T1000 (cell line): ENCODE measurements at places on chromosomes 2 and 18.

- DNase-seq = no peak
Observed at GRCh38 chr2:218256612-218257350, 4.0 kb upstream of the GPBAR1 start.

- no peak for DNase-seq
Observed at GRCh38 chr18:36532394-36532793, 234.9 kb downstream of the FHOD3 start.

DNA sequence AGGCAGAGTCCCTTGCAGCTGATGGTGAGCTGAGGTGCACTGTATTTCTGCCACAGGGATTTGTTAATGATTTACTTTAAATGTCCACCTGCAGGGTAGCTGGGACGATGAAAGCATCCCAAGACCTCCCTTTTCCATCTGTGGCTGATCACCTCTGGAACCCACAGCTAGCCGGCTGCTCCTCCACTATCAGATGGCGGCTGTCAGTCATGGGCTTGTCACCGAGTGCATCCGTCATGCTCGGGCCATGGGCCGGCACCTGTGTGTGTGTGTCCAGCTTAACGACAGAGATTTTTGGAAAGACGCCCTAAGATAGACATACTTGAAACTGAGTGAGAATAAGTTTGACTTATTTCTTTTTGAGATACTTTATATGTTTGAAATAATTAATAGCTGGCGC, 235.2 kb downstream of the FAM210A start:
- no peak for DNase-seq

- DNase-seq = no peak
Observed at GRCh38 chr18:76816127-76816526, 6.2 kb upstream of the ZNF236 start.

DNA sequence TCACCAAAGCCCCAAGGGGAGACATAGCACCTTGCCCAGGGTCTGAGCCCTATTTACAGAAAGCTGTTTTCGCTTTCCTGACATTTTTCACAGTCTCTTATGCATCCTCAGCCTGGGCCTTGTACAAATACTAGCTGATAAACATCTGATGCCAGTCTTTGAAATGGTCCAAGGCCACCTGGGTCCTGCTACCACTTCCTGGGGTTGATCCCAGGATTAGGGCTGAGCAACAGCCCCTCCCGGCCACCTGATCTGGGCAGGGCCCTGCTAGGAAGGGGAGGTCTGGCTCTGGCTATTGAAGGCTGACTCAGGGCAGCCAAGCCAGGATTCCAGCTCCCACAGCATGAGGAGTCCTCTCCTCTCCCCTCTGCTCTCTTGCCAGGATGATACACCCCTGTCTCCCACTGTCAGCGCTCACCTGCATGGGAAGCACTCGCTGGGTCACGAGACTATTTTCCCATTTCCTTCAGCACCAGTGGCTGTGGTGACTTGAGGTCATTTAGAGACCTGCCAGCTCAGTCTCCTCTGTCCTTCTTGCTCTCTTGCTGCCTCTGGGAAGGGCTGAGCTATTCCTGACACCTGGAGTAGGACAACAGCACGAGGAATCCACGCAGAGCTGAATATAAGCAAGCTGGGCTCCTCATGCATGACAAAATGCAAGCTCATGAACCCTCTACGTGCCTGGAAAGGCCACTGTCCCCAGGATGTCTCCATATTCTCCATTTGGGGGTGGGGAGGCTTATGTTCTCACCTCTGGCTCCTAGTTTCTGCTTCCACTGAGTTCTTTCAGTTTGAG, 53.0 kb upstream of the LGALSL start:
- no peak for DNase-seq

DNA sequence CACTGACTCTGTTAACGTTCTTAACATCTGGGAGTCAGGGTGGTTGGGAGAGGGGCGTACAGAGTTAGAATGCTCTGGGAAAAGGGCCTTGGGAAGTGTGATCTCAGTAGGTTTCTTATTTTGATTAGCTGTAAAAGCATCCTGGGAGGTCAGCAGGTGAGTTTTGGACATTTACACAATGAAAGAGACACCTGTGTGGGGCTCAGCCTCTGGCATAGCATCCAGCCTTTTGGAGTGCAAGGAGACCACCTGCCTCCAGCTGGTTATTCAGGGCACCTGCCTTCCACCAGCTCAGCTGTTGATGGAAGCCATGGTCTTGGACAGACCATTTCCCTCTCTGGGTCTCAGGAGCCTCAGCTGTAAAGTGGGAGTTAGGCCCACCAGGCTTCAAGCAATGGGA, 49.7 kb downstream of the ACAA2 start:
- DNase-seq = no peak

DNA sequence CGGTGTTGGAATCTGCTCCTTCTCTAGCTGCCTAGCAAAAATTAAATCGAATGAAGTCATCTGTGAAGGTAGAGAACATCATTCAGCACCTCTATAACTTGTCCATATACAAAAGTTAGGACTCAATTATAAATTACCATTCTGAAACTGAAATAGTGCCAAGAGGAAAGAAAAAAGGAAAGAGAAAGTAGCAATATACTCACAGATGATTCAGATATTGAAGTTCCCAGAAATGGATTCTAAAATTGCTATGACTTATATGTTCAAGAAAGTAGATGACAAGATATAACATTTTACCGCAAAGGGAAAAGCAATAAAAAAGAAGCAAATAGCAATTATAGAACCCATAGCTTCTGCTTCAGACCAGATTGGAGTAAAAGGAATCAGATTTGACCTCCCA, 333.6 kb upstream of the GYPC start:
- DNase-seq = no peak

- no peak for DNase-seq
Observed at GRCh38 chr2:155020246-155020645, 321.8 kb downstream of the KCNJ3 start.

DNA sequence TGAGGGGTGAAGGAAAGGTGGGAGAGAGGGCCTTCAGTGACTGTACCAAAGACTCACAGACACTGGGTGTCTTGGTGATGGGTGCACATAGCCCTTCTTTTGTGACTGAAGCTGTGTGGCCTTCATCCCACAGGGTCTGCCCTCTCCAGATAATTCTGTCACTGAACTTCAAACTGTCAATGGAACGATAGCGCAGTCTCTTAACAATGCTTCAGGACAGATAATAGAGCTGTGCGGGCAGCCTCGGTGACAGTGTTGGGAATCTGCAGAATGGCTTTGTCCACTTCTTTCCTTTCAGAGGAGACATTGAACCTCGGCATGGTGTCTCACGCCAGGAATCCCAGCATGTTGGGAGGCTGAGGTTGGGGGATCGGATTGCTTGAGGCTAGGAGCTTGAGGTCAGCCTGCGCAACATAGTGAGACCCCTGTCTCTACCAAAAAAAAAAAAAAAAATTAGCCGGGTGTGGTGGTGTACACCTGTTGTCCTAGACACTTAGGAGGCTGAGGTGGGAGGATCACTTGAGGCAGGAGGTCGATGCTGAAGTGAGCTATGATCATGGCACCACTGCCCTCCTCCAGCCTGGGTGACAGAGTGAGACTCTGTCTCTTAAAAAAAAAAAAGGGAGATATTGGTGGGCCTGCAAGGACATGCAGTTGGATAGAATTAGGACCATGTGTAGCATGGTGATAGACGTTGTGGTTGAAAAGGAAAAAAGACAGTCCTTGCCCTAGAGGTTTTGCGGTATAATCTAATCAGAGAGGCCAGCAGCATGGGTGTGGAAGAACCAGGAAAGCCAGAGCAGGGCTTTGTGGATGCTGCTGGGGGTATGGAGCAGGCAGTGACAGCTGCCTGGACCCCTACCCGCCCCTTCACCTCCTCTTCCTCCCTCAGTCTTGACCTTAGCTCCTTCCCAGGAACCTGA, 91.4 kb downstream of the LDLRAD4 start:
- no peak for DNase-seq

GRCh38 chr2:164655750-164656149, 34.5 kb upstream of the GRB14 start:
- no peak for DNase-seq

DNA sequence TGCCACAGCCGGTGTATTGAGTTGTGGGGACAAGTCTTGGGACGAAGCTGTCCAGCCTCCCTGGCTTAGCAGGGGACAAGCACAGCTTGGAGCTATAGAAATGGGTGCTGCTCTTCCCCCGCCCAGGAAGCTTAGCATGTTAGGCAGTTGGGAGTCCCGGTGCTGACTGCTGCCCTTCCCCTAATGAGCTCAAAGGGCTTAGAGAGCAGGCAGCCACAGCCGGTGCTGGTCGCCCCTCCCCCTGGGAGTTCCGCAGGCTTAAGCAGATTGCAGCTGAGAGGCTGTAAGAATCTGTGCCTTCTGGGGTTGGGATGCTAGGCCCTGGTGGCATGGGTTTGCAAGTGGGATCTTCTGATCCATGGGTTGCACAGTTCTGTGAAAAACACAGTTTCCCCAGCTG, 237.3 kb downstream of the DCDC2C start:
- DNase-seq = no peak

DNA sequence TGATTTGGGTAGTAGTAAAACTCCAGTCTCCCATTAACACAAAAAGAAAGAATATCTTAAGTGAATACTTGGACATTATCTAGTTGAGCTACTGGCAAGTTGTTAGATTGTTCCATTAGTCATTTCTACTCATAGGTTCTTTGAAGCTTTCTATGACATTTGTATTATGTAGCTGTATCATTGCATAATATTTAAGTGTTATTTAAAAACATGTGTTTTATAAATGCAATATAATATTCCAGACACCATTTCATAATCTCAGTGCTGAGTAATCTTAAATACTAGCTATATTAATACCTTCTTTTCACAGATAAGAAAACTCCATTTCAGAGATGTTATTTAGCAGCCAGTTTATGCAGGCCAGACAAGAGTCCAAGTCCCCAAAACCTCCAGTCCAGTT, 271.9 kb downstream of the NCKAP5 start:
- DNase-seq = no peak

- DNase-seq = no peak
Observed at GRCh38 chr2:240895656-240896388, at the start of gene MAB21L4. TSS of gene MAB21L4 (minus strand) at chr2:240896156. CDS start at chr2:240895997, 159 bp downstream.

DNA sequence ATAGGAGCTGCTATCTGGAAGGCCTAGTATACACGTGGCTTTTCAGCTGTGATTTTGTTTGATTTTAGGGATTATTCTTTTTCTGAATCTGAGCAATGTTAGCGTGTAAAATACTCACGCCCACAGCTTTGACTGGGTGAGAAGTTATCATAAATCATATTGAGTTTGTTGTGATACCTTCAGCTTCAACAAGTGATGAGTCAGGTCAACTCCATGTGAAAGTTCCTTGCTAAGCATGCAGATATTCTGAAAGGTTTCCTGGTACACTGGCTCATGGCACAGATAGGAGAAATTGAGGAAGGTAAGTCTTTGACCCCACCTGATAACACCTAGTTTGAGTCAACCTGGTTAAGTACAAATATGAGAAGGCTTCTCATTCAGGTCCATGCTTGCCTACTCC, at the start of gene GKN1:
GKN1 (plus strand) TSS at position 386 of the 400 bp plus-strand sequence. CDS start 42 bp downstream, outside the sequence.
- DNase-seq = no peak

DNA sequence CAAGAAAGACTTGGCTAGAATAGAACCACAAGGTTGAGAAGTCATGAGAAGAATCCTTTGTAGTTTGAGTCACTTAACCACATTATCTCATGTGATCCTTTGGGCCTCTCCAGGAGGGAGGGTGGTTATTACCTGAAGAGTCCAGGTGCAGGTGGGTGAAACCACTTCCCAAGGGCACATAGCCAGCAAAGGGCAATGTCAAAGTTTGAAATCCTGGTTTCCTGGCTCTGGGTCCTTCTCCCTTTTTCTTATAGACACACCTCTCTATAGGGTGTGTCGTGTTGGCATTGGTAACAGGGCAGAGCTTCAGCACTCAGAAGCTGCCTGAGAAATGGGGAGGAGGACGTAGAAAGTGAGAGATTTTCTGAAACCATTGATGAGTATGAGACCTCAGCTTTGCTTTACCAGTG, 137.9 kb downstream of the MGAT5 start:
- no peak for DNase-seq

GRCh38 chr2:150978053-150978452, 283.6 kb downstream of the RBM43 start:
- DNase-seq = no peak

- DNase-seq = no peak
Observed at GRCh38 chr2:190184460-190184859, 121.9 kb upstream of the MSTN start.

DNA sequence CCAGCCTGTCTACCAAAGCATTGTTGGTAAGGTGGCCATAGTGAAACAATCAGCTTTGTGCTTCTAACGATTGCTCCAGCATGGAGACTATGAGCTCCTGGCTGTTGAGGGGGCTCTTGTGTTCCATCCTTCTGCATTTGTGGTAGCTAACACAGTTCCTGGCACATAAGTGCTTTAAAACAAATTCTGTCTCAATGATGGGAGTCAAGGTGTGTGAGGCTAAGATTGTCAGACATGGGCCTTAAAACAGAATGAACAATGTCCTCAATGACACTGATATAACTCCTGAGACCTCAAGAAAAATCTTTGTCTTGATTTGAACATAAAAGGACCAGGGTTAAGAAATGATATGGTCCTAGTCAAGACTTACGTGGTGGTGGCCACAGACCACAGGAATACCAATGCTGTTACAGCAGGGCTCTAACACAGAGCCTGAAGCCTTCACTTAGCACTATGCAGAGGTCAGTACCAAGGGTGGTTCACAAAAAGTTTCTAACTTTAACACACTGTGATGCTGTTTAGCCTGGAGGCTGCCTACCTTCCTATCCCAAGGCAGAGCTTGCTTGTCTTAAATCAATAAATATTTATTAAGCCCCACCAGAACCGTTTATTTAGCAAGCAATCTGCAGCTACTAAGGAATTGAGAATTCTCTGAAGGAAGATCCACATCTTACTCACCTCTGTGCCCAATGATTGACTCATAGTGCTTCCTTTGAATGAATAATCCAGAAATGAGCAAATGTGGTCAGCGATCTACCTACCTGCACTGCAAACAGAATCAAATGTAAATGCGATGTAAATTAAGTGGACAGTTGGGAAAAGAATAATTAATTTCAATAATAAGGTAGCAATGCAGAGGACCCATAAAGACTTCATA, 35.1 kb downstream of the EVA1A start:
- no peak for DNase-seq

GRCh38 chr2:64291181-64291580, 147.0 kb upstream of the PELI1 start:
- DNase-seq = peak; percentile 26

GRCh38 chr2:125745514-125745913, 910.4 kb upstream of the GYPC start:
- DNase-seq = no peak

- no peak for DNase-seq
Observed at GRCh38 chr2:108073415-108074072, 87.2 kb downstream of the SLC5A7 start.

DNA sequence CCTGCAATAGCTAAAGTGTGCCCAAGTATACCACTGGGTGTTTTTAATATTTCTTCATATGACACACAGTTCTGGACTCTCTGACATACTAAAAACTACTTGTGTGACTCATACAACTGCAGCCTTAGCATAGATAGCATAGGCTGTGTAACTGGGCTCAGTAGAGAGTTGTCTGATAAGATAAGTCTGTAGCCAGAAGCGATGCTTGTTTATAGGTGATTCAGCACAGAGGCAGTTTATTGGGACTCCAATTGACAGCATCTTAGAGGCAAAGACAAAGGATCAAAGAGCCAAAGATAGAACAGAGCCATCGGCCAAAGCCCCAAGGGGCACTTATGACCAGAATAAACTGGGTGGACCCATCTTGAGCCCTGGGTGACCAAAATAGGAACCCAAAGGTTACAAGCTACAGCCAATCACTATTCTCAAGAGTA, 42.3 kb downstream of the AAK1 start:
- DNase-seq = peak; percentile 45
